ENCODE measurements at places on chromosomes 16 and 17.

DNA sequence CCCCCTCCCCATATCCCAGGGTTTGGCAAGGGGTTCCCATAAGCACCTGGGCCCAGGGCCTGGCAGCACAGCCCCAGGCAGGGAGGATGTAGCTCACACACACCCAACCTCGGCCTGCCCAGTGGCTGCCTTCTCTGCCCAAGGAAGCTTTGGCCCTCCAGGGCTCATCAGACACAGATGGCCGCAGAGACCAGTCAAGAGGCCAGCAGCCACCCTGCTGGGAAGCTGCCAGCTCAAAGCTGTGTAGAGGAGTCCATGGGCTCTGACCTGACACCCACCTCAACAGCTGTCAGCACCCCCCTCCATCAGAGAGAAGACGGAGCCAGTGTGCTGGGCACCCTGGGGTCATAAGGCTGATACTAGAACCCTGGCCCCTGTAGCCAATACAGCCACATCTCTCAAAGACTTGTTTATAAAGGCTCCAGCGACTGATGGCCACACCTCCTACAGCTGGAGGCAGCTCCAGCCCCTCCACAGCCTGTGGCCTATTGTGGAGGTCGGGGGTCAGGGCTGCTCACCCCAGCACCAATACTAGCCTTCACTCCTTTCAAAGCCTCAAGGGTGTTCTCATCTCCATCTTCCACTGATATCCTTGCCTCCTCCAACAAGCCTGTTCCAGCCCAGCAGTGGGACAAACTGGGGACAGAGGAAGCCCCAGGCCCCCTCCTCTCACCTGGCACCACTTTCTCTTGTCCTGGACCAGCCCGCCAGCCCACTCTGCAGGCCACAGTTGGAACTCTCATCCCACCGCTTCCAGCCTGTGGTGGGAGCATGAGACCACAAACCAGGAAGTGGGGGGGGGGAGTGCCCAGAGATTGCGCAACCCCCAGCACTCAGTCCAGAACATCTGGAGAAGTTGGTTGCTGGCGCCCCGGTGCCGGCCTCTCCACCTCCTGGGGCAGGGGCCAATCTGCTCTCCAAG lies 2.2 kb upstream of the MPG start:
- DNase-seq: no peak

- DNase-seq: no peak
Measured at GRCh38 chr16:86598607-86599565, 20.5 kb downstream of the FOXL1 start.

DNA sequence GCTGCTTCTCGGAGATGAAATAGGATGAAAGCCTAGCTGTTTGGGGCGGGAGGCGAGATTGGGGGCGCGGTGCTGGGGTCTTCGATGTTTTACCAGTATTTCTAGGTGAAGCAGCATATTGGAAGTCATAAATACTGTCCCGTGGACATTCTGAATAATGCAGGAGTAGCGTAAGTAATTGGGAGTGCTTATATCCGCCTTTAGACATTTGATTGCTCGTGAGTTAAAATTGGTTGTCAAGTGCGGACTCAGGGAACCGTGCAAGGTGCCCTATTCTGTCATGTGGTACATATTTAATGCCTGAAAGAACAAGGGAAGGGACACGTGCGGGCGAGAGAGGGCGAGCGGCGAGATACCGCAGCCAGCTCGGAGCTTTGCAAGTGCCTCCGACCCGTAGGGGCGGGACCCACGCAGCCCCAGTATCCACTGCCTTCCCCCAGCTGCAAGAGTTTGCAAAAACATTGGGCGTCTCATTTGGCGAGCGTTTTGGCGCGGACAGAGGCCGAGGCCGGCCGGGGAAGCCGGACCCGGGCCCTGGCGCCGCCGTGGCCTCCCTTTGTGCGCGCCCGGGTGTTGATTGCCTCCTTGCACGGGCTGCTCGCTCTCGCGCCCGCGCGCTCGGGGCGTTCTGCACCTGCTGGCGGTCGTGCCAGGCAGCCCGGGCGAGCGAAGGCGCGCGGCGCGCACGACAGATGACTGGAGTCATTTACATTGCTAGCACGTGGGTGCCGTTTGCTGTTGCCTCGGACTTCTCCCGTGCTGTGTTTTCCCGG lies 849.8 kb upstream of the RBFOX1 start:
- peak; percentile 61 for DNase-seq

- DNase-seq: no peak
Measured at GRCh38 chr17:56594320-56595107, 1.0 kb downstream of the NOG start.

- no peak for DNase-seq
Measured at GRCh38 chr17:64091116-64091515, 38.8 kb downstream of the ERN1 start.

DNA sequence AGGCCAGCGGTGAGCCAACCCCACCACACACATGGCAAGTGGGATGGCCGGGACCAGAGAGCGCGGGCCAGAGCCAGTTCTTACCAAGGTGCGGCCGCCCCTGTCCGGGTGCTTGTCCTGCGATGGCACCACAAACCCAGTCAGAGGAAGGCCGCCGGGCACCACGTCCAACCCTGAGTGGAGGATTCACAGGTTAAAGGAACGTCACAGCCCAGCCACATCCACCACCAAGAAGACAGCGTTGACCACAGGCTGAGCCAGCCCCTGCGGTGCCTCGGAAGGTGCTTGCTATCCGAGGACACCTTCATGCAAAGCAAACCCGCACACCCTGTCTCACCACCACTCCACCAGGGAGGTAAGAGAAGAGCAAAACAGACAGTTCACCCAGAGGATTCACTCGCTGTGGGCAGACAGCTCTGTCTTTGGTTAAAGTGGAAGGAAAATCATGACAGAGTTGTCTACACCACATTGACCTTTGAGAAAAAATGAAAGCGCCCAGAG lies 15.8 kb downstream of the SLX4 start:
- DNase-seq: no peak

GRCh38 chr16:35751191-35751941 lies 2292.0 kb downstream of the TP53TG3F start:
- no peak for DNase-seq

DNA sequence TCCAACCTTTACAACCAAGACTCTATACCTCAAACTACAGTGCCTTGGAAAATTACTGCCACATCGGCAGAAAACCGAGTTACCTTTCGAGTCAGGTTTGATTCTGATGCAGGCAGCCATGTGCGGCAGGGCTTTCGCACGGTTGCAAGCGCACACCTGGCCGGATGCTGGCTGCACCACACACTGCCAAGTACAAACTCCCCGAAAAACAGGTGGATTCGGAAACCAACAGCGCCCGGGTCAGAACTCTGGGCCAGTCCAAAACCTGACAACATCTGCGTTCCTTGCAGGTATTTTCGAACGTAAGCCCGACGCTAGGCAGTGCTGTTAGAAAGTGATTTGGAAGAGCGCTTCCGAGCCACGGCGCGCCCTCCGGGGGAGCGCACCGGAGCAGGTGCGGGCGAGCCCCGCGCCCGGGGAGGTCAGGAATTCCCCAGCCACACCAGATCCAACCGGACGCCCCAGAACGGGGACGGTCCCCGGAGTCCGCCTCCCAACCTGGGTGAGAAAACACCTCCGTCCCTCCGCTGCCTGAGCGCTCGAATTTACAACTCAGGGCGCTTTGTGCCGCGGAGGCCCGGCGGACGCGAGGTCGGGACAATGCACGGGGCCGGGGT lies 1.2 kb downstream of the USP7 start:
- no peak for DNase-seq

DNA sequence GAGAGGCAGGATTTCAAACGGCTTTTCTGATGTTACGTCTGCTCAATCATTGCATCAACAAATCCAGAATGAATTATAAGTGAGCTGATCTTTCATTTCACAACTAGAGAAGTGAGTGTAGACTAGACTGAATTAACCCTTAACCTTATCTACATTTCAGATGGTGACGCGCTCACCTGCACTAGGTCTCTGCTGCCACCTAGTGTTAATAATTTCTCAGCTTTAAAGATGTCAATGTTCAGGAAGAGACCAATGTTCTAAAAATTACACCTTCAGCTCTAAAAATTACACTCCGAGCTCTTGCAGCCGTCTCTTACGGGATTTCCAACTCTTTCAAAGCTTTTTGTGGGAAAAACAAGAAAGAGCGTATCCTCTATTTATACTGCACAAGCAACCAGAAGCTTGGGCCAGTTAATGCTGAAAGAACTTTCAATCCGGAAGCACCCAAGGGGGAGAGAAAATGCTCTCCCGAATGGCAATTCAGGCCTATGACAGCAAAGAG lies 88.2 kb upstream of the FA2H start:
- no peak for DNase-seq

DNA sequence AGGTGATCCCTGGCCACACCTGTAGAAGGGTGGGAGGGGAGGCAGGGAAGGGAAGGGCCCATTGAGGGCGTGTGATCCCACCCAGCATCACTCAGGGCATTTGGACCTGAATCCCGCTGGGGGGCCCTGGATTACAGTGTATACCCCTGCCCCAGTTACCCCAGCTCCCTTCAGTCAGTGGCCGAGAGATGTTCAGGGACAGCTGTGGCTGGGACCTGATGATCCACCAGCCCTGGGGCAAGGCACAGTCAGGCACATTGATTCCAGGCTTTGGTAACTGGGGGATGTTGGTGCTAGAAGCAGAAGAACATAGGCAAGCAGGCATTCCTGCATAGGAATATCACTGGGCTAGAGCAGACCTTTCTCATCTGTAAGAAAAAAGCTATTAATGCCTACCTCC lies 170.3 kb downstream of the FOXL1 start:
- no peak for DNase-seq

DNA sequence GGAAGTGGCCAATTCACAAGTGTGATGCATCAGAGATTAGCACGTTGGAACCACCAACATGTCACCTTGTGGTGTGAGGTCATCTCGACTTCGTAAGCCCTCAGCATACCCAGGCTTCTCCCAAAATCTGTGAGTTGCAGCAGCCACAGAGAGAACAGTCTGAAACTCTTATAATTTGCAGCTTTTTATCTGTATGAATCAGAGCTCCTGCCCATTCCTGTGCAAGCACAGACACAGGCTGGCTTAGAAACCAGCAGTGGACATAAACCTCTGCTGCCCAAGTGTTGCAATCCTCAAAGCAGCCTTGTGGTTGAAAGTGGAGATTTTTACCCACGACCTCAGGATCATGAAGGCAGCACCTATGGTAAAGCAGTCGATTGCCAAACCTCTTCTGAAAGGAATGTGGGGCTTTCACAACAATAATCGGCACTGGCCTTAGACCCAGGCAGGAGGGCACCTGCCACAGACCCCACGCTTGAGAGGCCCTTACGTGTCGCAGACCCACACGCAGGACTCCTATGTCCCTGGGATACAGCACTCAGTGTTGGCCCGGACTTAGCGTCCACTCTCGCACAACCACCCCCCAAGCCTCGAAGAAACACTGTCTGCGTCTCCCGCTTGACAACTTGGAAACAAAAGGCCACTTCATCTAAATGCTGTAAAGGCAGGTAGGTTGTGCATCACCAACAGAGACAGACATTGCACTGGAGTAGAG lies 24.5 kb upstream of the OSGIN1 start:
- no peak for DNase-seq

- no peak for DNase-seq
Measured at GRCh38 chr16:10838621-10839278, 20.2 kb upstream of the TVP23A start.

- no peak for DNase-seq
Measured at GRCh38 chr17:5120036-5120435, 4.2 kb downstream of the USP6 start.

DNA sequence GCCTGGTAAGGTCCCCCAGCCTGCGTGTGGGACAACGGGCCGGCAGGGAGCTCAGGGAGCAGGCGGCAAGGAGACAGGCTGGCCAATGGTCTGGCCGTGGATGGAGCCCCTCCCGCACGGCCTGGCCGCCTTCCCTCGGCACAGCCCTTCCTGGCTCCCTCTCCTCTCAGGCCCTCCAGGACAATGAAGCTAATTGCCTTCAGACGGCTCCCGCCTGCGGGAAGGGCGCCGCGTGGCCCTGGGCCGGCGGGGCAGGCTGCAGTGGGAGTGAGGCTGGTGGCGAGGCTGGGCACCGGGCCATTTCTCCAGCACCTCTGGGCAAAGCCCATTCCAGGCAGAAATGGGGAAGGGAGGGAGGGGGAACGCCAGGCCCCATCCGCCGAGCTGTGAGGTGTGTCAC lies 50.9 kb downstream of the ENGASE start:
- no peak for DNase-seq

GRCh38 chr16:57797526-57798266 lies 4.6 kb downstream of the KIFC3 start:
- no peak for DNase-seq

DNA sequence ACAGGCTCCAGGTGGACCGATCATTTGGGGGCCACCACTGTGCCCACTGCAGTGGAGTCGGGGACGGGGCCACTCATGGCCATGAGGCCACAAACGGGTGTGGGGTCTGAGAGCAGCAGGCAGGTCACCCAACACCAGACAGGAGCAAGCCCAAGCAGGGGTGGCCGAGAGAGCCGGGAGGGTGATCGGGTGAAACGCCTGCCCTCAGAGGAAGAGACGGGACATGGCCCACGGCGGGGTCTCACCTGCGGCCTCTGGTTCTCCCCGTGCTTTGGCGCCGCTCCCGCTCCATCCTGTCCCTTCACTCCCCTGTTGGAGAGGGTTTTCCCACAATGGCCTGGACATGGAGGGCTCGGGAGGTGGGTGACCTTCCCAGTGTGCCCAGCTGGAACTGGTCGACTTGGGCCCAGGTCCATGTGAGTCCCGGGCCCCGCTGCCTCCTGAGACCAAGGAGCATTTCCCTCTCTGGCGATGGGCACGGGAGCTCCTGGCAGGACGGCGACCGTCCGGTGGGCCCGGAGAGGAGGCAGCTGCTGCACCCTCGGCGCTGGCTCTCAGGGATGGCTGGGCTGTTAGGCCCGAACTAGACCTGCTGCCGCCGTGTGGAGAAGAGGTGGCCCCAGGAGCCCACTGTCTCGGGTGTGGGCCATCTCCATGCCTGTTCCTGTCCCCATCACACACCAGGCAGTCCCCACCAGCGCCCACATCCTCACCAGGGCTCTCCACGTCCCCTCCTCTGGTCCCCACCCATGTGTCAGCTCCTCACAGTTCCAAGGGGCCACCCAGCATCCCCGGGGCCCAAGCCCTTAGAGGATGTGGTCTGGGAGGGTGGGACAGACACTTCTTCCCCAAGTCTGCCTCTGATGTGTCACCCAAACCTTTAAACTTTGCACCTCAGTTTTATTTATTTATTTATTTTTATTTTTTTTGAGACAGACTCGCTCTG lies 13.4 kb upstream of the BAHCC1 start:
- no peak for DNase-seq

DNA sequence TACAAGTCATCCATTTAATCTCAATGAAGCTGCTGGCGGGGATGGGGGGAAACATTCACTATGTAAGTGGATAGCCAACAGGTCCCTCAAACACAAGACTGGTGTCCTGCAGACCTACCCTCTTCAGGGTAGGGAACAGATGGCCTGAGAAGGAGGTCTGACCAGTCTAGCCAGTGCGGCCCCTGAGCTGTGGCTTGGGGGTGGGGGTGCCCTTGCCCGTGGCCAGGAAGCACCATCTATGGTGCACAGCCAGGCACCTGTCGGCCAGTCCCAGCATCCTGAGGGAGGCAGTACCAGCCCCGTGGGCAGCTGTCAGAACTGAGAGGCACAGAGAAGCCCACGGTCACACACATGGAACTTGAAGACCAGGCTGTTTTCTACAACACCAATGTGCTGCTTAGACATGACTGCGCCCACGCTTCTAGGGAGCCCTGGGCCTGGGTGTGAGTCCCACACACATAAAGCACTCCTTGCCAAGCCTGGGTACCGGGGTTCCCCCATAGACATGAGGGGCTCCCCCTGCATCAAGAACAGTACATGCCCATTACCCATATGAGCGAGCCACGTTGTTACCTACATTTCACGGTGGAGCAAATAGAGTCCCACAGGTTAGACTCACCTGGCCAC lies 40.9 kb downstream of the RMI2 start:
- DNase-seq: no peak

All from amygdala (tissue), 56 donors.